GM13976 (cell line): ENCODE measurements at places on chromosomes 12 and 14.
A peak's percentile ranks its signal among the peaks of the same experiment; 100 is the strongest.

- no peak for DNase-seq
Observed at GRCh38 chr14:94458558-94459205, 6.1 kb upstream of the SERPINA11 start.

GRCh38 chr12:70963081-70963660, 42.6 kb upstream of the PTPRR start:
- DNase-seq = no peak

DNA sequence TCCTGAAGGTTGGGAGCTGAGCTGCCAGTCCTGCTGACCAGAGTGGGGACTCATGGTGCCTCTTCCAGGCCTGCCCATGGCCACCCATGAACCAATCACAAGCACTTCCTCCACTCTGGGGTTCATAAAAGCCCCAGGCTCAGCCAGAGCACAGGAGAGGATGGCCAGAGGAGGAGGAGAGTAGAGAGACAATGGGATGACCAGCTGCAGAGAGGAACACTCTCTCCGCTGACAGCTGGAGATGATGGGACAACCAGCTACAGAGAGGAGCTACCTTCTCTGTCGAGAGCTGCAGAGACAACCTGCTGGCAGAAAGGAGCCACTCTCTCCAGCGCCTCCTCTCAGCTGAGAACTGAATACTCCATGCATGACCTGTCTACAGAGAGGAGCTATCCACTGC, 886.1 kb downstream of the BCL11B start:
- no peak for DNase-seq

GRCh38 chr12:93786656-93787397, 109.7 kb downstream of the CRADD start:
- no peak for DNase-seq

DNA sequence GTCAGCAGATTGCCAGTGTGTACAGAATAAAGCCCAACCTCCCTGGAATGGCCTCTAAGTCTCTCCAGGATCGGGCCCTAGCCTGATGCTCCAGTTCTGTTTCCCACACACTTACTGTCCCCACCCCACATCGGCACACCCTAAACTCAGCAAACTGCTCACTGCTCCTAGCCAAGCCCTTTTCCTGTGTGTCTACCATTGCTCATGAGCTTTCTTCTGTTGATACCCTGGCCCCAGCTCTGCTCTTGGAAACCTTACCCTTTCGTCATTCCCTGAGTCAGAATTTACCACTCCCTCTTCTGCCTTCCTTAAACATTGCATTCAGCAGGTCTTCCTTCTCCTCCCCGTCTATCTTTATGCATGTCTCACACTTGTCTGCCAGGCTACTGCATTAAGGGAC, 158.9 kb downstream of the TMX1 start:
- no peak for DNase-seq

- no peak for DNase-seq
Observed at GRCh38 chr14:38527502-38527878, 271.6 kb upstream of the CLEC14A start.

DNA sequence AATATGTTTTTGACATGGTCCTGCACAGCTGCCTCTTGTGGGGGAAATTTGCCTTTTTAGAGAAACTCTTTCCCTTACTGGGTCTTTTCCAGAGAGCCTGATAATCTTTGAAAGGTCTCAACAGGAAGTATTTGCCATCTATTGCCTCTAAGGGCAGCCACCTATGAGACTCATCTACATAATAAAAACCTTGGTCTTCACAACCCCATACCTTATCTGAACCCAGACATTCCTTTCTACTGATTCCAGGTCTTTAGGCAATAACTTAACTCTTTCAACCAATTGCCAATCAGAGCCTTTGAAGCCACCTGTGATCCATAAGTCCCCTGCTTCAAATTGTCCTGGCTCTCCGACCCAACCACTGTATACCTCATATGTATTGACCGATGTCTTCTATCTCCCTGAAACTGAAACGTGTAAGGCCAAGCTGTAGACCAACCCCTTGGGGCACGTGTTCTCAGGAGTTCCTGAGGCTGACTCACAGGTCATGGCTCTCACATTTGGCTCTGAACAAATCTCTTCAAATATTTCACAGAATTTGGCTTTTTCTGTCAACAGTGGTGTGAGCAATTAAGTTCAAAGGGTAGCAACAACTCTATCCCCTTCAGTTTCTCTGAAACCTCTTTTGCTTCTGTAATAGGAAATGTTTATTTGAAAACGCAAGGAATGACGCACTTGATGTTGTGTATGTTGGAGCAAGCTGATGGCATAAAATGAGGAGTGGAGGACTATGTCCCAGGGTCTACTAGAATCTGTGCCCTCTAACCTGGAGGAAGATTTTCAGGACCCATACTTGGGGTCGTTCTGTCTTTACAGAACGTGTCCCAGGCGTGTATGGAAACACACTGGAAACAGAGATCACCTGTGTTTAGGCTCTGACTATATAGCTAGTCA, 49.2 kb upstream of the EIF5 start:
- DNase-seq = no peak

GRCh38 chr12:132661972-132662371, 25.2 kb downstream of the POLE start:
- no peak for DNase-seq

DNA sequence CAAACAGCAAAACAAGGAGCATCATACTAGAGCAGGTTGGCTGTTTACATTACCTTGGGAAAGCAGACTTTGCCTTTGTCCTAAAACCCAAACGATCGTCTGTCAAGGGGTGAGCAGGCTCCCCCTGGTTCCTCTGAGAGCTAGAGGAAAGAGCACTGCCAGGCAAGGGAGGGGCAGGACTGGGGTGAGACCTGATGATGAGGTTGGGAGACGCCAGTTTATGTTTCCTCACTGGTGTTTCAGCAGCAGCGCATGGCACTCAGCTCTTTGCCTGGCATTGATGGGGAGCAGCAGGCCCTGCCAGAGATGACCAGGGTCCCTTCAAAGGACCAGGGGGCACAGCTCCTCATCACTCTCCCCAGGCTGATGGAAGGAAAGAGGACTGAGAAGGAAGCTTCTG, 7.9 kb upstream of the KRT2 start:
- no peak for DNase-seq

DNA sequence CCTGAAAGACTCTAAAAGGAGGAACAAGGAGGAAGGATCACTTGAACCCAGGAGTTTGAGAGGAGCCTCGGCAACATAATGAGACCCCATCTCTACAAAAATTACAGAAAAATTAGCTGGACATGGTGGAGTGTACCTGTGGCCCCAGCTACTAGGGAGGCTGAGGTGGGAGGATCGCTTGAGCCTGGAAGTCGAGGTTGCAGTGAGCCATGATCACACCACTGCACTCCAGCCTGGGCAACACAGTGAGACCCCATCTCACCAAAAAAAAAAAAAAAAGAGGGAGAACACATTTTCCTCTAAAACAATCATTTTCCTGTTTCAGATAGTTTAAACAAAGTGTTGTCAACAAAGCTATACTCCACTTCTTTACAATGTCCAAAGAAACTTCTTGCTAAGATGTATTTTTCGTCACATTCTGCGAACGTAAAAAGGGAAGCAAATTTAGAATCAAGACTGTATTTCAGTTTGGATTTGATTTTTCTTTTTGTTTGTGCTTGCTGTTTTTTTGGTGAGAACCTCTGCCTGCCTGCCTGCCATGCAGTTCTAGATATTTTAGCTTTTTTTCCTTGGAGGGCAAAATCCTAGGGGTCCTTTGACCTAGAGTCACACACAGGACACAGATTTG, 5.1 kb downstream of the HCAR1 start:
- no peak for DNase-seq

GRCh38 chr14:48398675-48399282, 723.4 kb upstream of the MDGA2 start:
- peak; percentile 27 for DNase-seq
